Kidney (tissue), 22 donors: ENCODE measurements at places on chromosomes 6 and 20. TPM values are rescaled to one million over a fixed set of nuclear protein-coding genes. Genes with fewer than 3 reads are reported as not detected.

The TPBG gene
- 5.8 TPM for polyA plus RNA-seq

The MLN gene
- polyA plus RNA-seq: not detected

The HLA-C gene
- polyA plus RNA-seq: 433 TPM

The TMEM74B gene
- polyA plus RNA-seq: 1.6 TPM

The MAP3K7 gene
- polyA plus RNA-seq: 14.8 TPM

The LIN28B gene
- not detected for polyA plus RNA-seq

The GSTA3 gene
- not detected for polyA plus RNA-seq

The WFDC2 gene
- 1,908 TPM for polyA plus RNA-seq

The KPNA5 gene
- 2.5 TPM for polyA plus RNA-seq

The LST1 gene
- 14.8 TPM for polyA plus RNA-seq

The DOK5 gene
- polyA plus RNA-seq: 4.8 TPM

The NKX2-4 gene
- polyA plus RNA-seq: not detected

The DNAAF9 gene
- 7.3 TPM for polyA plus RNA-seq

The ATP5F1E gene
- 251 TPM for polyA plus RNA-seq

The ACSS1 gene
- polyA plus RNA-seq: 72.3 TPM

The BRPF3 gene
- polyA plus RNA-seq: 10.2 TPM

The EMILIN3 gene
- 0.32 TPM for polyA plus RNA-seq

The EPB41L1 gene
- 53.2 TPM for polyA plus RNA-seq

The BPIFA1 gene
- not detected for polyA plus RNA-seq

The YIPF3 gene
- polyA plus RNA-seq: 114 TPM

The PSORS1C2 gene
- polyA plus RNA-seq: not detected

The RBM39 gene
- 148 TPM for polyA plus RNA-seq

The CALHM6 gene
- polyA plus RNA-seq: 2.4 TPM

The LAMP5 gene
- 3.2 TPM for polyA plus RNA-seq

The GSTA2 gene
- polyA plus RNA-seq: 133 TPM

The FAM217A gene
- 0.56 TPM for polyA plus RNA-seq

The PROKR2 gene
- not detected for polyA plus RNA-seq

The HUS1B gene
- polyA plus RNA-seq: not detected

The EPHA7 gene
- 2.6 TPM for polyA plus RNA-seq

The NKAIN4 gene
- 107 TPM for polyA plus RNA-seq

The BTN1A1 gene
- polyA plus RNA-seq: not detected

The PRIM2 gene
- polyA plus RNA-seq: 3.0 TPM
